ENCODE measurements at places on chromosomes 5 and 9.

- no peak for DNase-seq
Observed at GRCh38 chr9:74721696-74722660, 165.7 kb downstream of the TRPM6 start.

- DNase-seq, result no peak
Observed at GRCh38 chr5:73419117-73419464, 29.5 kb downstream of the FOXD1 start.

- no peak for DNase-seq
Observed at GRCh38 chr9:21027295-21027694, 4.1 kb downstream of the HACD4 start.

GRCh38 chr9:74644023-74644422 is 146.9 kb downstream of the RORB start:
- no peak for DNase-seq

GRCh38 chr9:109161471-109161870 is 5.6 kb downstream of the FRRS1L start:
- no peak for DNase-seq

GRCh38 chr5:37738057-37738691 is 101.7 kb downstream of the GDNF start:
- DNase-seq, result no peak

- no peak for DNase-seq
Observed at GRCh38 chr5:151643388-151643787, 43.3 kb downstream of the SPARC start.

DNA sequence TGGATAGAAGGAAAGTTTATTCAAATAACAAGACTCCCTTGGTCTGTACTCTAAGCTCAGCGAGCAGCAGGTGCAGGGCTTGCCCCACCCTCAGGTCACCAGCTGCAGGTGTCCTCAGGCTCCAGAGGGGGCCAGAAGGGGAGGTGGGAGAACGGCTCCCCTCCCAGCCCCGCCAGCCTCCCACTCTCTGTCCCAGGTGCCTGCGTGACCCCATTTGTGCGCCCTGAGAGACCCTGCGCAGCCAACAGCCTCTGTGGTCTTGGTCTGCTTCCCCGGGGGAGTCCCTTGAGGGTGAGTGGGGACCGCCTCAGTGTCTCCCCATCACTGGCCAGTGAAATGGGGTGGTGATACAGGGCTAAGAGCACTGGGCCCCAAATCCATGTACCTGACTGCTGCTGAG is 62.3 kb upstream of the STXBP1 start:
- DNase-seq, result no peak

DNA sequence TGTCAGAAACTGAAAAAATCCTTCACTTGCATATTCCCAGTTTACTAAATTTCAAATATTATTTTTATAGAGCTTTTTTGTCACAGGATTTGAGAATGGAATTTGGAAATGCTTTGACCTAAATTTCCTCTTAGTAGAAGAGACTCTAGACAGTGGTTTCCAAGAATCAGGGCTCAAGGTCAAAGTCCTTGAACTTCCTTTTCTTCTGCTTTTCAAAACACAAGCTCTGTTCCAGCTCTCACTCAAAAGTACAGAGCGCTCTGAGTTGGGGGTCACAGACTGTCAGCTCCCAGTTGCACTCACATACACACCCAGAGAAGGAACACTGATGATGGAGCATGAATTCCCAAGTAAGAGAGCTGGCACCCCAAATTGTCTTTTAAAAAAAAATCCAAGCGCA is 394.2 kb downstream of the MLLT3 start:
- no peak for DNase-seq

DNA sequence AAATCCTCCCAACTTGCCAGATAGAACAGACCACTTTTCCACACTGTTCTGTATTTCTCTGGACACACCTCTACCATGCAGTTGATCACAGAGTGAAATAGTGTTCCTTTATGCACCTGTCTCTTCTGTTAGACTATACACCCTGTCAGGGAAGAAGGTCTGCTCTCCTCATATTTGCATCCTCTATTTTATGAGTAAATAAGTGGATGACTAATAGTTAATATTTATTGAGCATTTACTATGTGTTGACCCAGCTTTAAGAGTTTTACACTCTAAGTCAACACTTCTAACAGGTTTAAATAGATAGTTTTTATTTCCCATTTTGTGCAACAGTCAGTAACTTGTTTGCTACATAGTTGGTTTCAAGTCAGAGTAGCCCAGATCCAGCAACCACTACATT is 452.8 kb upstream of the MPDZ start:
- DNase-seq, result no peak

DNA sequence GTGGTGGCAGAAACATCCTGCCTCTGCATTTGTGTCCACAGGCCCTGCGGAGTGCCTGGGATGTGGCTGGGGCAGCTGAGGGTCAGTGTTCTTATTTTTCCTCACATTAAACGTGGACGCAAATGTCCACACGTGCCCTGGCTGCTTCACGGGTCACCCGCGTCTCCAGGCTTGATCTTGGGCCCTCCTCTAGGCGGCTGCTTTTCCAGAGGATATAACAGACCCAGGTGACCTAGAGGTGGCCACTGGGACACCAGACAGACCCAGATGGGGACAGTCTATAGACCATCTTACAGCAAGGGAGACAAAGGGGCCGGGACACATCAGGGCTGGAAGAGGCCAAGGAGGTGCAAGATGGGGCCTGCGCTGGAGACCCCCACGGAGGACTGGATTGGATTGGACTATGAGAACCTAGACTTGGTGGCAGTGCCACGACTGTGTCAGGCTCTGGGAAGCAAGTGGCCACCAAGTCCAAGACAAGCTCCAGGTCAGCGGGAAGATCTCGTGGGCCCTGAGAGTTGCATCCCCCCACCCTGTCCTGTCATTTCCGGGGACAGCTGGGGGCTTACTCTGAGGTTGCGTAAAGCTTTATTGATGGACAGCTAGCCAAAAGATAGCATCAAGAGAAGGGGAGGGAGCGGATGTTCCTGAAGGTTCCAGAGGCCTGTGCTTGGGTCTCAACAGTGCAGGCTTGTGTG is 6.9 kb downstream of the WNK2 start:
- no peak for DNase-seq

GRCh38 chr9:132020820-132021510 is 58.7 kb downstream of the MED27 start:
- no peak for DNase-seq

DNA sequence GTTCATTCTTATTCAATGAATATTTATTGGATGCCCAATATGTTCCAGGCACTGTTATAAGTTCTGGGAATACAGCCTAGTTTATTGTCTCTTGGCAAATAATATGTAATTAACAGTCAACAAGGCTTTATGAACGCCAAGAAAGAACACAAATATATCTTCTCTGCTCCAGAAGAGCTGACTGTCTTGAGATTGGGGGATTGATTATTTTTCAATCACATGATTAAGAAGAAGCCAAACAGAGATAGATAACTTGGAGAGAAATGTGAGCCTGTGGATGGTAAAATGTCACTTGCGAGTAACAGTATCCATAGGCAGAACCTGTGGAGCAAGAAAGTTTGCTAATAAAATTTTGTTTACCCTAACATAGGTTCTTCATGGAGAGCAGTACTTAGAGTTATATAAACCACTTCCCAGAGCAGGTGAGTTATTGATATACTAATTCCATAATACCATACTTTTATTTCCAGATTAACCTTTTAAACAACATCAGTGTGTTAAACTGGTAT is 49.4 kb downstream of the HSD17B4 start:
- no peak for DNase-seq

GRCh38 chr5:161266954-161267353 is 279.6 kb downstream of the GABRB2 start:
- no peak for DNase-seq

GRCh38 chr5:159331093-159331973 is 1.0 kb upstream of the IL12B start:
- peak; percentile 65 for DNase-seq

GRCh38 chr9:31573561-31573960 is 810.9 kb upstream of the ACO1 start:
- no peak for DNase-seq

DNA sequence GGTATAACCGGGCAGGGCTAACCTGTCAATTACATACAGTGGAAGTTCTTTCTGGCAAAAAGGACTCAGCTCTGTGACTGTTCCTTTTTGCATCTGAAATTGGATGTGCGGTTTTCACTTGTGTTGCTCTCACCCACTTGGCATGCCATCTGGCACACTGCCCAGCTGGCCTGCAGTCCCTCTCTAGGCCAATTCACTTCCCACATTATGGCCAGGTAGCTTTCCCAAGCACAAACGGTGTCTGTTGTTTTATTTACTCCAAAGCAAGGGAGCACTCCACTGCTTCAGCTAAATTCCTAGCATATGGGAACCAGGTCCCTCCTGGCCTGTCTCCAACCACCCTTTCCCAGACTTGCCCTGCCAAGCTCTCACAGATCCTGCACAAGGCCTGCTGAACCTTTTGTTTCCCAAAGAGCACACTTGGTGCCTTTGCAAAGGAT is 132.5 kb downstream of the SEMA6A start:
- no peak for DNase-seq

DNA sequence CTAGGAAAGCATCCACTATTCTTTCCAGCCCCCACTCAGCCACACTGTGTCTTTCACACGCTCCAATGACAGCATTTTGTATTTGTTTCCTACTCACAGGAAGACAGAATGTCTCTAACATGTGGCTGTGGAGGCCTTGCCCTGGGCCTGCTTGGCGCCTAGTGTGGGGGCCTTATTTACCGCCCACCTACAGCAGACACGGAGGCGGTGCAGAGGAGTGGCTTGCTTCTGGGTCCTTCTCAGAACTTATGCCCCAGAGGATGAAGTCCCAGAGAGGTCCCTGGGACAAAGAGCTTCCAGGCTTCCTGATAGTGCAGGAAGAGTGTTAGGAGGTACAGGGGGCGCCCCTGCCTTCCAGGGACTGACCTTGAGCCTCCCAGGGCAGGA is 8.5 kb upstream of the MRNIP start:
- no peak for DNase-seq

GRCh38 chr5:176694146-176694545 is 46.9 kb downstream of the TSPAN17 start:
- no peak for DNase-seq

- no peak for DNase-seq
Observed at GRCh38 chr5:76789991-76790581, 28.7 kb upstream of the F2RL1 start.

- DNase-seq, result no peak
Observed at GRCh38 chr5:93395971-93396379, 185.0 kb downstream of the NR2F1-AS1 start.

DNA sequence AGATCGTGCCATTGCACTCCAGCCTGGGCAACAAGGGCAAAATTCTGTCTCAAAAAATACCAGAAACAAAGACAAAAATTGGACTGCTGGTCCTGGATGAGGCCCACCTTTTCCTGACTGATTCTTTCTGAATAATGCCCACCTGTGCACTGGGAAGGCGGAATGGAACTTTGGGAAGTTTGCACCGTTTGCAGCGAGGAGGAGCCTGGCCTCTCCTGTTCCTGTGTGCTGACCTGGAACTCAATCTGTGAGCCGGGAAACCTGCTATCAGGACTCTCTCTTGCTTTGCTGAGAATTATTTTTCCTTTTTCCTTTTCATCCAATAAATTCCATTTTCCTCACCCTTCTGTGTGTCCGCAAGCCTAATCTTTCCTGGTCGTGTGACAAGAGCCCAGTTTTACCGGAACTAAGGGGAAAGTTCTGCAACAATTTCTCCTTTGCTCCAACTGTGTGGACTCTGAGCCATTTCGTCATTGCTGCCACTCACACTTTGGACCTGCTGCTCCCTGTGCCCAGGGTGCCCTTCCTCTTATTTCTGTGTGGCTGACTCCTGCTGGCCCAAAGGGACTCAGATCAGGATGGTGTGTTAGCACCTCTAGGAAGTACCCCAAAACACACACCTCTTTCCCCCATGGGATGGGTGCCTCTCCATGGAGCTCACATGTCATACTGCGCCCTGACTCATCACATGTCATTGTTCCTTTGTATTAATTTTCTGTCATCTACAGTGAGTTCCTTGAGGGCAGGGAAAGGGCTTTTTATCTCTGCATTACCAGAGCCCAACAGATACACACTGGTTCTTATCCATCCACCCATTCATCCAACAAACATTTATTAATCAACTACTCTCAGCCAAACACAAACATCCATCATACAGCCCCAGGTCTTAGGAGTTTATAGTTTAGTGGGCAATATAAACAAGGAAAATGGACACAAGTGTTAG is 4.7 kb upstream of the GLRX start:
- DNase-seq, result no peak

- DNase-seq, result no peak
Observed at GRCh38 chr5:139104577-139105276, 93.4 kb downstream of the SIL1 start.

- no peak for DNase-seq
Observed at GRCh38 chr5:103860327-103860726, 297.7 kb upstream of the NUDT12 start.

DNA sequence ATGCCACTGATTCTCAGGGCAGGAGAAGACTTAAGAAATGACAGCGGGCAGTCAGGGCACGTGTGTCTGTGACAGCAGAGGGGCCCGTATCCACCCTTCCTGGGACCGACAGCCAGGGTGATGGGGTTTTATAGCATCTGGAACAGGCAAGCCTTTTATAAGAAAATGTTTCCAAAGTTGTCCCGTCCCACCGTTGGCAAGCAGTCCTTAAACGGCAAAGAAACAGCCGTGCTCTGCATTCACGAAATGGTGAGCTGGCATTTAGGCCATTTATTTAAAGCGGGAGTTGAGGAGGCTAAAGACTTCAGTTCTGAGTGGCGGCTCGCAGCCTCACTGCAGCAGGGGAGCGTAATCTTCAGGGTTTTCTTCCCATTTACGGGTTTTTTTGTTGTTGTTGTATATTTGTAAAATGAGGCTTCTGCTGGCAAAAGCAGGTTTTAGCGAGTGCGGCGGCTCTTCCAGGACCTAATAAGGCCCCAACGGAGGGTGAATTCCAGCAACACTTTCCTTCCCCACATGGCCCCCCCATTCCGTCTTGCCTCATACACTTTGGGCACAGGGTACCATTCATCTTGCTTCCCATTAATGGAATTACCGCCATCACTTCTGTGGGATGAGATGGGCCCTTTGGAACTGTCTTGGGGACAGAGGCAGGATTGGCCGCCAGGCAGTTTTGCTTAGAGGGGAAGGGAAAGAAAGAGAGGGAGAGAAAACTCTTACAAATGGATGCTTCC is 15.8 kb downstream of the NEK6 start:
- no peak for DNase-seq

GRCh38 chr5:94884311-94884710 is 265.8 kb downstream of the SLF1 start:
- no peak for DNase-seq

GRCh38 chr9:69919461-69920061 is 98.9 kb downstream of the CFAP95 start:
- DNase-seq, result peak; percentile 36

DNA sequence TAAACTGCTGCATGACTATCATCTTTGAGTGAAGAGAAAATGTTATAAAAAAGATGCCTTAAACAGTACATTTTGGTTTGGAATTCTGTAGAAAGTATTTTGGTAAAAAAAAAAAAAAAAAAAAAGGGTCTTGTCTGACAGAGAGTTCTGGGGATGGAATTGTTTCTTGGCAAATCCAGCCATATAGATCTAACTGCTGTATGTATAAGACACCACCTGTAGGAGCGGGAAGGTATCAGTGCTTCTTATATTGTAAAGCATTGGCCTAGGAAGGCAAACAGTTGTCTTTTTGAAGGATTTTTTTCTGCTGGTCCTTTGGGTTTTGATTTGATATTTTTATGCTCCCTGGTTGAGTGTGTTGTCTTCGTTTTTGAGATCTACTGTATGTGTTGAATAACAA is 2.8 kb downstream of the PURA start:
- no peak for DNase-seq

All from T-helper 1 cell (primary cell).